ENCODE measurements at places on chromosomes 4 and X. TPM values are rescaled to one million over a fixed set of nuclear protein-coding genes. Genes with fewer than 3 reads are reported as not detected.

The MAGEA3 gene
- total RNA-seq = not detected

The PPP1R2C gene
- not detected for total RNA-seq

The WDR19 gene
- total RNA-seq = 18.2 TPM

The UGT2B28 gene
- total RNA-seq = not detected

The ATXN3L gene
- not detected for total RNA-seq

The CNOT6L gene
- 34.5 TPM for total RNA-seq

The HHIP gene
- total RNA-seq = 89.8 TPM

The CTAG2 gene
- not detected for total RNA-seq

The GNL3L gene
- total RNA-seq = 34.4 TPM

The MTNR1A gene
- total RNA-seq = not detected

The NUDT10 gene
- total RNA-seq = 1.6 TPM

The SORCS2 gene
- total RNA-seq = not detected

The SPACA5B gene
- total RNA-seq = not detected
